Caco-2 (cell line): ENCODE measurements at places on chromosomes 2 and 18. TPM values are rescaled to one million over a fixed set of nuclear protein-coding genes. Genes with fewer than 3 reads are reported as not detected.

Gene TMSB10
- 1,258 and 1,458 TPM in 2 replicates for total RNA-seq

Gene LYG1
- total RNA-seq, result 0.67 and 0.93 TPM in 2 replicates

Gene CRYGC
- not detected in 2 replicates for total RNA-seq

Gene EFR3B
- total RNA-seq, result 14.5 and 19.1 TPM in 2 replicates

Gene MYO7B
- total RNA-seq, result 0.27 and 0.58 TPM in 2 replicates

Gene MAP3K19
- total RNA-seq, result not detected in 2 replicates

DNA sequence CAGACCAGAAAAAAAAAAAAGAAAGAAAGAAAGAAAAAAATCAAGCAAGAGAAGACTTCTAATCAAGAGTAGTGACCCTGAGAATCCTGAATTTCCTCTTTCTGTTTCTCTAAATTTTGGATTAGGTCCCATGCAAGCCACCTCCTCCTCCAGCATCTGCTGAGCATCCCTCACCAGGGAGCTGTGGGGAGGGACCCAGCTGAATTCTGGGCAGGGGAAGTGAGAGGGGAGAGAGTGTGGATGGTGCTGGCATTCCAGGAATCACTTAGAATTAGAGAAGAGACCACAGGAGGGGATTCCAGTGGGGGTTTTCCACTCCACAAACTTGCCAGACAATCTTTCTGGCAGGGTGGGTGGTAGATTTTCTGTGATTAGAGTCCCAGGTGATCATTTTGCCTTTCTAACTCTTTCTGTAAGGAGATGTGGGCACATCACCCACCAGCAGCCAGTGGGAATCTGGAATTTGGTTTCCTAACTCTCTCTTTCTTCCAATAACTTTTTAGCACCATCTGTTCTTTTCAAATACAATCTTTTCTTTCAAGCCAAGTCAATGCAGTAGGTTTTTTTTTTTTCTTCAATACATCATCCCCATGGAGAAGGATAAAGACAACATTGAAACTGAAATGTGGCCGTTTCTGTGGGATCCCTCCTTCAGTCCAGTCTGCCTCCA is 279.2 kb downstream of the CLIP4 start:
- DNase-seq, result no peak
